ENCODE measurements at places on chromosomes 1 and 21.

DNA sequence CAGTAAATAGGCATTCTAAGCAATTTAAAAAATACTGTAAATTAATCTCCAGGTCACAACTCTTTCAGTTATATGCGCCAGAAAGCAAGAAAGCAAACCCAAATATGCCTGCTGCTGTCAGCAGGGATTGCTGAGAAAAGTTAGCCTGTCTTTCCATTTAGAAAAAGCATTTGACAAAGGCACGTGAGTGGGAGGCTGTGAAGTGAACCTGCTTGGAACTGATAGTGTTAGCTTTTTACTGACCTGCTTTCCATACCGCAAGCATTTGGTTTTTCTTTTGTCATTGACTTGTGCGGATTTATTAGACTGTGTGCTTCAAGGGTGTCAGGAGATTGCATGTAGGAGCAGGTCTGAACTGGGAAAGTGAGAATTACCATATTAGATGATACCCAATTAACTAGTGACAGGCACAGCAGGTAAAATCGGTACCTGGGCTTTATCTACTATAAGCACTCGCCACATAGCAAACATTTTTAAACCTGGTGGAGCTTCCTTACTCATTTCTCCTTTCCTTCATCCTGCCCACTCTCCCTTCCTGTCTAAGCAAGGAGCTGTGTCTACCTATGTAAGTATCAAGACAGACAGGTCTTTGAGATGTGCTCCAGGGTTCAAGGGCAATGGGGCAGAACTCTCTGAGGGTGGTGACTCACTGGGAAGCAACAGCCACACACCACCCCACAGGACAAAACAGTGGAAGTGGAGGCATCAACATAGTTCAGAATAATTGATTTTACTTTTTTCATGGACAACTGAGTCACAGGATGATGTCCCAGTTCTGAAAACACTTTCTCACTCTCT is 323.9 kb downstream of the DISC1 start:
- DNase-seq: no peak

DNA sequence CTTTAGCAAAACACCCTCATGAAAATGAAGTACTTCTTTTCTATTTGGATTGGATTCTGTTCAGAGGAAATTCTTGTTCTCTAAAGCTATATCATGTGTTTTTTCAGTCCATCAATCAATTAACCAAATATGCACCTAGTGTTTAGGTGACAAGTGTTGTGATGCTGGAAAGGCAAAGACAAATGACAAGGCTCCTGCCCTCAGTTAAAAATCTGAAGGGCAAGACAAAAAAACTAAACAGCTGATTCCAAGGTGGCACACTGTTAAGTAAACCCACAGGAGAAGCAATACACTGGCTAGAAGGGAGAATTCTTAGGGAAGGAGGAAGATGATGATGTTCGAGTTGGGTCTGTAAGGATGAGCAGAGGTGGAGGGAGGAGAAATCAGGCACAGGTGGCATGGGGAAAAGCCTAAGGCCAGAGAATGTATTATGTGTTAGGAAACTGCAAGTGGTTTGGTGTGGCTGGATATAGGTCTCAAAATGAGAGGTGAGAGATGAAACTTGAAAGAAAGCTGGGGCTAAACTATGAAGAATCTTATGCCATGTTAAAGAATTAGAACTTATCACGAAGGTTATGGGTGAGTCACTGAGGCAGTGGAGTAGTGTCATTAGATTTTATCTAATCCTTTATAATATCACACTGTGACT is 51.8 kb upstream of the GFI1 start:
- no peak for DNase-seq

GRCh38 chr1:184463680-184464079 is 76.9 kb downstream of the C1orf21 start:
- no peak for DNase-seq

DNA sequence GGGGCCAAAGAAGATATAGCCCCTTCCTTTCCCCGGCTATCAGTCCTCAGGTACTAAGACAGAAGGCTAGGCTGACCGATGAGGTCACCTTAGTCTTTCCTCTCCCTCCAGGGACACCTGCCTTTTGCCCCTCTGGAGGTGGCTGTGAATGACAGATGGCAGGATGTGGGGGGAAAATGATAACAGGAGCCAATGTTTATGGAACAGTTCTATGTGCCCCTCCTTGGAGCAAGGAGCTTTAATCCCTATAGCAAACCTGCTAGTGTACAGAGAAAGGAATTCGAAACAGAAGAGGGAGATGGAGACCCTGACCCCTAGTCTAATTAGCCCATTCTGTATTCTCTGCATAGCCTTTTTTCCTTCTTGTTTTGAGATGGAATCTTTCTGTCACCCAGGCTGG is 28.1 kb downstream of the SERINC2 start:
- DNase-seq: no peak

DNA sequence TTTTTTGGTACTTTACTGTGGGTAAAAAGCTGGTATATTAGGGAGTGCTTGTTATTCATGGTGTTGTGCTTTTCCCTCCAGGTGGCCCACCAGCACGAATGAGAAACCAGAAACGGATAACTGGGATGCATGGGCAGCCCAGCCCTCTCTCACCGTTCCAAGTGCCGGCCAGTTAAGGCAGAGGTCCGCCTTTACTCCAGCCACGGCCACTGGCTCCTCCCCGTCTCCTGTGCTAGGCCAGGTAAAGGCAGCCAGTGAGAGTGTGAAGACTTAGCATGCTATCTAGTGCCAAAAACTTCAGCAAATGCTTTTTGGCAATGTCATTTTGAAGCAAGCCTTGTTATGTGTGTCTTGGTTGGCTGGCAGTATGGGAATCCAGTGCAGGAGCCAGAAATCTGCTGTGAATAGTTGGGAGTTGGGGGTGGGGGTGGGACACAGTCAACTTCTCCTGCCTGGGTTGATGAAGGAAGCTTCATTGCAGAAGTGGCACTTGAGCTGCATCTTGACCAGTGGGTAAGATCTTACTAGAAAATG is 101.7 kb downstream of the ATP5PO start:
- DNase-seq: no peak

DNA sequence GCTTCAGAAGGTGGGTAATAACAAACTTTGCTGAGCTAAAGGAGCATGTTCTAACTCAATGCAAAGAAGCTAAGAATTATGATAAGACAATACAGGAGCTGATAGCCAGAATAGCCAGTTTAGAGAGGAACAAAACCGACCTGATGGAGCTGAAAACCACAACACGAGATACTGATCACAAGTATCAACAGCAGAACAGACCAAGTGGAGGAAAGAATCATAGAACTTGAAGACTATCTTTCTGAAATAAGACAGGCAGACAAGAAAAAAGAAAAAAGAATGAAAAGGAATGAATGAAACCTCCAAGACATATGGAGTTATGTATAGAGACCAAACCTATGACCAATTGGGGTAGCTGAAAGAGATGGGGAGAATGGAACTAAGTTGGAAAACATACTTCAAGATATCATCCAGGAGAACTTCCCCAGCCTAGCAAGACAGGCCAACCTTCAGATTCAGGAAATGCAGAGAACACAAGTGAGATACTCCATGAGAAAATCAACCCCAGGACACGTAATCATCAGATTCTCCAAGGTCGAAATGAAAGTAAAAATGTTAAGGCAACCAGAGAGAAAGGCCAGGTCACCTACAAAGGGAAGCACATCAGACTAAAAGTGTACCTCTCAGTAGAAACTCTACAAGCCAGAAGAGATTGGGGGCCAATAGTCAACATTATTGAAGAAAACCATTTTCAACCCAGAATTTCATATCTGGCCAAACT is 20.5 kb downstream of the CD84 start:
- DNase-seq: no peak

DNA sequence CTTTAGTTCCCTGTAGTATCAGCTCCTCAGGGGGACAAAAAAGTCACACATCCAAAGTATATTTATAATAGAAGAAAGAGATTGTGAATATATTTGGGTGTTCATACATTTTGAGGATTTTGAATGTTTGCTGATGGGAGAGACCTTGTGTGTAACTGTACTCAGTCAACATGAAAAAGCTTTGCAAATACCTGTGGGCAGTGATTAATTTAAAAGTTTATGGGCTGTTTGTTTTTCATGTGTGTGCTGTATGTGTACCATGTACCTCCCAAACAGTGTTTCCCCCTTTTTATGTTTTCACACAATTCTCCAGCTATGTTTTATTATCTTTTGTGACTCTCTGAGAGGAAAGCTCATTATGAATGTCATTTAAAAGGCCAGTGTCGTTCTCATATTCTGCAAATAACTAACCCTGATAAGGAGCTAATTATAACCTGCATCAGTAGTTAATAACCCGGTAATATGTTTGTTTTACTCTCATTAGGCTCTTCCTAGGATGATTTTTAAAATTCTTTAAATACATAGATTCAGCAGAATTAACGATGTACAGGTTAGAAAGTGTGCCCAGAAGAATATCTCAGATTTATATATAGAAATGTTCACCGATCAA is 271.5 kb downstream of the NFIA start:
- DNase-seq: no peak

Measured in amniotic stem cell (primary cell).